ENCODE measurements at places on chromosomes 11 and 22.

DNA sequence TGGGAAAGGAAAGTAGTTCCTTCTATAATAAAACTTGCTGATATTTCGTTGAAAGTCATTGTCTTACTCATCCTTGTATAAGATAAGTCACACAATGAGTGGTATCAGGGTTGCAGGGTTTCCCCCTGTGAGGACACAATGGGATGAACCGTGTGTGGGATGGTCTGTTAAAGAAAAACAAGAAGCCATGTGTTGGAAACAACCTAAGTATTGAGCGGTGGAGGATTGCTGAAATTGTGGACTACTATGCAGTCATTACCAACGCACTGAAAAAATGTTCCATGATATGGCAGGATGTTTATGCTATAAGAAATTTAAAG lies 28.6 kb downstream of the PTPRJ start:
- DNase-seq: no peak

DNA sequence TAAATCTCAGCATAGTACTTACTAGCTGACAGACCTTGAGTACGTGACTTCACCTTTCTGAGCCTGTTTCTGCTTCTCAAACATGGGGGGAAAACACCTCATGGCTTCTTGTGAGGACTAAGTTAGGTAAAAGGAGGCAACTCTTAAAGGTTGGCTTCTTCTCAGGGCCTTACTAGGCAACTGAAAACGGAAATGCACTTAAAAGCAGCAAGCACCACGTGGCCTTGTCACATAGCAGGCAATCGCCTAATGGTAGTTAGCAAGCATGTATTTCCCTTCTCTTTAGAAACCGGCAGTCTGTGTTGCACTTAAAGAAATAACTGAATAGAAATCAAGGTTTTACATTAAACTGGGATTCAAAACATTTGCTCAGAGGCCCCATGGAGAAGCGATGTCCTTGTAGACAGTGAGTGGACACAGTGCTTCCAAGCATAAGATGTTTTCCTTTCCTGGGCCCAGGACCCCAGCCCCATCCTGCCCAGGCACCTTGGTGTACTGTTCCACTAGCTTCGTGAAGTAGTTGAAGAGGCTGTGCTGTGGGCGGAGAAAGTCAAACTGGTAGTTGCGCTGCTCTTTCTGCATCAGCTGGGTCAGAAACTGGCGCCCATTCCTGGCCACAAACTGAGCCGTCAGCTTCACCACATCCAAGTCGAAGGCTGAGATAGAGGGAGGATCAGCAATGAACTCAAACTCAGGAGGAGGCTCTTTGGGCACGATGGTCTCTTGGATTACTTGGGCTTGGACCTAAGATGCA lies 12.1 kb downstream of the SF3A1 start:
- no peak for DNase-seq

DNA sequence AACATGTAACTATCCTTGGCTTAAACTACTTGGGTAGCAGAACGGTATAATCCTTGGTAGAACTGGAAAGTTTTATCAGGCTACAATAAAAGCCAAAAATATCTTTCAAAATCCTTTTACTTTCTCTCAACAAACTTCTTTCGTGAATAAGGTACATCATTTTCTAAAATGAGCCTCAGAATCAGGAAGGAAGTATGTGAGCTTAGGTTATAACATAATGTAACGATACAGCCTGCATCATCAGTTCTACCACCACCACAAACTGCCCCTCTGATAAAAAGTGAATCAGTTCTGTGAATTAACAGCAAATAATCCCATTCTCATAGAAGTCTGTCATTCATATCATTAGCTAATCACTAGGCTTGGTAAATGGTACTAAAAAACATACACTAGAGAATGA lies 244.3 kb downstream of the SBF2 start:
- DNase-seq: no peak

DNA sequence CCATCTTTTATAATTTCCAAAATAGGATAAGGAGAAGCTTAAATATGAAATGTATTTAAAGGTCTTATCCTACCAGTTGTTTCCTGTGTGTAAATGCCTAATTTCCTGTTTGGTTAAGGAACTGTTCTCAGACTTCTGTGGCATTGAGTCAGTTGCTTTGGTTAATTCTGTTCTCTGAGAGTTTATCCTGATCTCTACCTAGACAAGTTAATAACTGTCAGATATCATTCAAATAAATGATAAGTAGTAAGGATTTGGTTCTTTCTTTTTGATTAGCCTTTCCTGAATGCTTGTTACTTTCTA lies 39.5 kb downstream of the CTNND1 start:
- DNase-seq: no peak

DNA sequence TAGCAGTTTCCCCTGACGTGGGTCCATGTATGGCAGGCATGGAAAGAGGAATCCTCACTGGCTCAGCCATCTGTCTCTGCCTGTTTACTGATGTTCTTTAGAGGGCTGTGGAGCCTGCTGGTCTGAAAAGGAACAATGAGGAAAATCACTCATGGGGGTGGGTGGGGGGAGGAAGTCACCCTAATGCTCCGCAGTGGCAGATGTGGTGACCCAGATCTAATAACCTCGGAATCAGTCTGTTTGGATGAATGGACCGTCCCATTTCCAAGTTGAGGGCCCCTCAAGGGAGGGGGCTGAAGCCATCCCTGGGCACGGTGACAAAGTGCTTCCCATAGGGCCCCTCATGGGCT lies 4.4 kb downstream of the BCR start:
- no peak for DNase-seq

DNA sequence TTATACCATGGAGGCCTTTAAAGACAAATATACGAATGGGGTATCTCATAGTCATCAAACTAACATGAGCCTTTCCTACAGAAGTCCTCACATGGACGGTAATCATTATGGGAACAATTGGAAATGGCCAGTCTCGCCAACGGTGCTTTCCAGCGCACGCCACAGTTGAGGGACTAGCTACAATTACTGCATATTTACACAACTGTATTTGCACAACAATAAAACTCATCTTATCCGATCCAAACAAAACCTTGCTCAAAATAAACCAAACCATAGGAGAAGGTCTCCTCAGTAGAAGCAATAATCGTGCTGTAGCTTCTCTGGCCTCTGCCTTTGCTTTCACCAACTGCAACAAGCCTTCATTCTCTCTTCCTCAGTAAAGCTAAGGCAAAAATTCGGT lies 5.9 kb downstream of the CADM1 start:
- no peak for DNase-seq

DNA sequence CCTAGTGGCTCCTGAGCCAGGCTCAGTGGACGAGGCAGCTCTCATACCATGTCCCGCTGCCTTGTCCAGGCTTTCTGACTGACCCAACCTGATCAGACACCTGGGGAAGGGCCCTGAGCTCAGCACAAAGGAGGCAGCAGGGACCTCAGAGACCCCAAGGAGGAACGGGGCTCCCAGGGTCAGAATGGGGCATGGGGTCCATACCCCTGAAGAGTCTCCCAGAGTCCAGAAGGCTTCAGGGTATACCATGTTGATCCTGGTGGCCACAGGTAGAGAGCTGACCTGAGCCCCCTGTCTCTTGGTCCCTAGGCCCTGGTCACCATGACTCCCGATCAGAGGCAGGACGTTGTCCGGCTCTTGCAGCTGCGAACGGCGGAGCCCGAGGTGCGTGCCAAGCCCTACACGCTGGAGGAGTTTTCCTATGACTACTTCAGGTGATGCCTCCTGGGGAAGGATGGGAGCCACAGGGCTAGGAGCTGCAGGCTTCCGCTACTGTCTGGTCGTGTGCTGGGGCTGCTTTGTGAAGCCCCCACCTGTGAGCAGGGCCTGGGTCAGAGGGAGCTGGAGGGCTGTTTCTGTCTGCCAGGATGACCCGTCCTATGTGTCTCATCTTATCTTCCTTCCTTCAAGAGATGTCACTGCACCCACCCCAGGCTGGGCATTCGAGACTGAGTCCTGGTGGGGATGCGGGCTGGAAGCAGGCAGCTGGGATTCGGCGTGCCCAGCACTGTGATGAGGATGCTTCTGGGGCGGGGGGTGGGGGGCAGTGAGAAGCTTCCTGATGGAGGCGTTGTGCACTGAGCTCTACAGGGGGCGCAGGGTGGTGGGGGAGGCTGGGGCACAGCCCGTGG lies 74.2 kb downstream of the MYO7A start:
- DNase-seq: no peak

DNA sequence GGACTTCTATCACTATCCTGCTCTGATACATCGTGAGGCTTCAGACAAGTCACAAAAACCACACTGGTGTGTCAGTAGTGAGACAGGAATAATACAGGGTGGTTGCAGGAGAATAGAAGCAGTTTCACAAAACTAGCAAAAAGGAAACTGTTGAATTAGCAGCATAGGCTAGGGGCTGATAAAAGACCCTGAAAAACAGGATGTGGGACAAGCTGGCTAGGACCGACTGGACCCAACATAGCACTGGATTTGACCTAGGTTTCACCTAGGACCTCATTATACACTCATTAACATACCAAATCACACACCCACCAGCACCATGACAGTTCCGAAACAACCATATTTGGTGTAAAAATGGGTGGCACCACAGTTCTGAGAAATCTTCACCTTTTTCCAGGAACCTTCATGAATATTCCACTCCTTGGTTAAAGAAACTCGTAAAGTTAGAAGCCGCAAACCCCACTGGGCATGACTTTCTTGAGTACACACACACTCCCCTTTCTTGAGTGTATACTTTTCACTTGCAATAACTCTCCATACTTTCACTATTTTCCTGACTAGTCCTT lies 76.2 kb downstream of the SLC1A2 start:
- DNase-seq: no peak

GRCh38 chr11:70807195-70807543 lies 408.8 kb downstream of the CTTN start:
- no peak for DNase-seq

GRCh38 chr11:3177931-3178330 lies 12.8 kb upstream of the OSBPL5 start:
- DNase-seq: no peak

DNA sequence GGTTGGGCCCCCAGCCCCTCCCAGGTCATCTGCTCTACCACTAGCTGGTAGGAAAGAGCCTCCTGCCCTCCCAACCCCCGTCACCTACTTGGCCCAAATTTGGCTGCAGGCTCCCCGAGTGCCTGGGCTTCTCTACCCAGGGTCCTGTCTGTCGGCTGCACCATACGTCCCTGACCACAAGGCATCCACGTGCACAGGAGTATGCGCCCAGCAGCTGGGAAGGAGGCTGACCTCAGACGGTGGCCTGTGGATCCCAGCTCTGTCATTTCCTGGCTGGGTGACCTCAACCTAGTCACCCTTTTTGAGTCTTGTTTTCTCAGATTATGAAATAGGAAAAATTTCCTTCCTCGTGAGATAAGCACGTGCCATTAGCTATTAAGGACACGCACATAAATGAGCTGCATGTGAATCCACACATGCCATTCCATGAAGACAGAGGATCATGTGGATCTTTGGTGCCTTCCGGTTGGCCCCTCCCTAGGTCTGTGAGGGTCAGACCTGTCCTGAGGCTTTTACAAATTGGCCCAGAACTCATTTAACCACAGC lies 13.7 kb downstream of the CYB561A3 start:
- peak; percentile 37 for DNase-seq

Data from bone marrow (tissue), 2 donors.